Endothelial cell (in vitro differentiated cells): ENCODE measurements at places on chromosomes 5 and 9. TPM values are rescaled to one million over a fixed set of nuclear protein-coding genes. Genes with fewer than 3 reads are reported as not detected.
A peak's percentile ranks its signal among the peaks of the same experiment; 100 is the strongest.

Gene PITX1
- 0.87 TPM for total RNA-seq

Gene FGF18
- total RNA-seq, result 0.13 TPM

Gene ACTBL2
- total RNA-seq, result not detected

Gene CMBL
- 13.1 TPM for total RNA-seq

Gene SOX30
- total RNA-seq, result 0.15 TPM

Gene SLC6A3
- total RNA-seq, result 0.10 TPM

Gene CTSV
- 20.4 TPM for total RNA-seq

Gene IFNA21
- not detected for total RNA-seq

DNA sequence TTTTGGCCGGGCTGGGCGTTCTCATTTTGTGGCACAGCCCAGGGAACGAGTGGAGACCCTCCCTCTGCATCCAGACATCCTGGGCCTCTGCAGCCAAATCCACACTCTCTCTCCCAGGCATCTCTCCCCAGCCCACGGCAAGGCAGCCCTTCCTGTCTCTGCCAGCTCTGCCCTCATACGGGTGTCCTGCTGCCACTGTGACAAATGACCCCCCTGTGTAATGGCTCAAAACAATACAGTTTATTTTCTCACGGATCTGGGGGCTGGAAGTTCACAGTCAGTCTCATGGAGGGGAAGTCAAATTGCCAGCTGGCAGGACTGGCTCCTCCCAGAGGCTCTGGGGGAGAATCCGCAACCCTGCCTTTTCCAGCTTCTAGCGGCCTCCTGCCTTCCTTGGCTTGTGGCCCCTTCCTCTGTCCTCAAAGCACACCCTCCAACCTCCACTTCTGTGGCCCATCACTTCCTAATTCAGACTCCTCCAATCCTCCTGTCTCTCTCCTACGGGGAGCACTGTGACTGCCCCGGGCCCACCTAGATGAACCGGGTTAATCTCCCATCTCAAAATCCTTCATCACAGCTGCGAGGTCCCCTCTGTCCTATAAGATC lies 70.2 kb upstream of the COL5A1 start:
- no peak overlapping the region for H3K4me3 ChIP-seq
- H3K4me1 ChIP-seq, result no peaks in the 10 kb centered on the region
- peaks cover 7% of the 10 kb centered on the region for H3K36me3 ChIP-seq

- H3K27ac ChIP-seq, result no peak overlapping the region
- H3K27me3 ChIP-seq, result no peaks in the 10 kb centered on the region
- no peak overlapping the region for H3K4me3 ChIP-seq
Measured at GRCh38 chr5:67085616-67086015, 111.0 kb downstream of the CD180 start.

DNA sequence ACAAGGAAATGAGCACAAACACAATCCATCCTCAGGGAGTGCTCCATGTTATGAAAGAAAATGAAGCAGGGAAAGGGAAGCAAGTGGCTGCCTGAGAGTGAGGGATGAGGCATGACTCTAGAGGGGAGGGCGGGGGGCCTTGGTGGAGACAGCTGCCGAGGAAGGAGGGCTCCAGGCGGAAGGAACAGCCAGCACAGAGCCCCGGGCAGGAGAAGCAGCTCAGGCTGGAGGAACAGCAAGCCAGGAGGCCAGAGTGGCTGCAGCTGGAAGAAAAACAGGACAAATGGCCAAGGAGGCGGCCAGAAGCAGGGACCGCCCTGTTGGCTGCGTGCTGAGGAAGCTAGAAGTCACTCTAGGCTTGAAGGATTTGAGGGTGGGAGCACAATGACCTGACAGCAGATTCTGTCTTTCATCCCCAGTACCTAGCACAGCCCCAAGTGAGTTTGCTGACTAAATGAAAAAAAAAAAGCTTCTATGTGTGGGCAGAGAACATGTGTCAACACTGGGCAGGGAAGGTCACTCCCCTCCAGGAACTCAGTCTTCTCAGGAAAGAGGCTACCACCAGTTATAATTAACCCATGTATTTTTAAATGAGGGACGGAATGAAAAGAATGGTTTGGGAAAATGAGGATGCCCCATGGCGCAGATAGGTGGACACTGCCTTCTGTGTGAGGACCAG lies 142.8 kb downstream of the DCP2 start:
- no peak overlapping the region for H3K27ac ChIP-seq
- H3K27me3 ChIP-seq, result no peaks in the 10 kb centered on the region
- H3K4me1 ChIP-seq, result peaks cover 17% of the 10 kb centered on the region
- H3K36me3 ChIP-seq, result peaks cover 8% of the 10 kb centered on the region
- peak; percentile 15 for DNase-seq

DNA sequence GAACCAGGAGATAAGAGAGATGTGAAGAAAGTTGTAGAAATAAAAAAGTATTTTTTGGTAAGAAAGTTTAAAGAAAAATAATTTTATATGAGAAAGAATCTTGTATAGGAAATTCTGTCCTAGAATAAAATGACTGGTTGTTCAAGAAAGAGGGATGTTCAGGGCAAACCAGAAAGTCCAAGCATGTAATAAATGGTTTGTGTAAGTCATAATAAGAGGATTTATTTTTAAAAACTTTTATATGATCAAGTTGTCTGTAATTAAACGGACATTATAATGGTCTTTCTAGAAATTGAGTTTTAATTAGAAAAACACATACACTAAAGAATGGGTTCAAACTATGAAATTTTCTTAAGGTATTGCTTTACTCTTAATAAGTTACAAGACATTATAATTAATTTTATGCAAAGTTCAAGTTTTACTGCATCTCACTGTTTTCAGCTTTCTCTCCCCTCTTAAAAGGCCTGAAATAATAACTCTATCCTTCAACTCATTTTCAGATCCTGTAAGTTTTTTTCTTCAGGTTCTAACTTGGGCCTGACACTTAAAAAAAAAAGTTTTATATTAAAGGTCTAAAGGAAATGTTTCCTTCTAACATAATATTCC lies 56.1 kb upstream of the ZNF300 start:
- no peak overlapping the region for H3K27ac ChIP-seq
- no peaks in the 10 kb centered on the region for H3K4me1 ChIP-seq
- no peaks in the 10 kb centered on the region for H3K27me3 ChIP-seq
- no peak overlapping the region for H3K4me3 ChIP-seq
- peaks cover 22% of the 10 kb centered on the region for H3K36me3 ChIP-seq

- H3K27me3 ChIP-seq, result peaks cover 3% of the 10 kb centered on the region
- H3K4me1 ChIP-seq, result peaks cover 36% of the 10 kb centered on the region
- no peak overlapping the region for H3K27ac ChIP-seq
- H3K36me3 ChIP-seq, result peaks cover 8% of the 10 kb centered on the region
- no peak for DNase-seq
Measured at GRCh38 chr9:126330536-126330935, 3.9 kb downstream of the MVB12B start.

- H3K27me3 ChIP-seq, result peaks cover 36% of the 10 kb centered on the region
- H3K36me3 ChIP-seq, result peaks cover 7% of the 10 kb centered on the region
- no peak for DNase-seq
- H3K4me3 ChIP-seq, result peak within 1 kb of the TSS; percentile 51
- peak within 1 kb of the TSS; percentile 99 for H3K27ac ChIP-seq
Measured at GRCh38 chr9:35905912-35906679, at the start of gene HRCT1. TSS of gene HRCT1 (plus strand) at chr9:35906202. CDS start at chr9:35906288, 86 bp downstream.

- H3K4me1 ChIP-seq, result peaks cover 11% of the 10 kb centered on the region
- H3K27me3 ChIP-seq, result peaks cover 5% of the 10 kb centered on the region
- H3K27ac ChIP-seq, result peak overlapping the region; percentile 83
- DNase-seq, result no peak
Measured at GRCh38 chr5:96663608-96664007, 1.4 kb downstream of the CAST start.

DNA sequence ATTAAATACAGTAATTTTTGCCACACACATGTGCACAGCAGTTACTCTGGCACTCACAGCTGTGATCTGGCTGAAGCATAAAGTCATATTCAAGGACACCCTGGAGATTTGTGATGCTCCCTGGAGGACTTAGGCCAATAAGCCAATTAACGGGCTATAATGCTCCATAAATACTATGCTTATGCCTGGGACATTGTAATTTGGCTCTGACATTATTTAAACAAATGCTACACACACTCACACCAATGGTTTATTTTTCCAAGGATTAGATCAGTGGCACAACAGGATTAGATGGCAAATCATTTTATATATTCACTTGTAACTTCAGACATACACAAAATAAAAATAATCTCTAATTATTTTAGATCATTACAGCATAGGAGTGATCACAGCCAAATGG lies 111.2 kb downstream of the LMNB1 start:
- no peaks in the 10 kb centered on the region for H3K4me1 ChIP-seq
- no peak for DNase-seq
- no peak overlapping the region for H3K4me3 ChIP-seq
- peaks cover 8% of the 10 kb centered on the region for H3K27me3 ChIP-seq

DNA sequence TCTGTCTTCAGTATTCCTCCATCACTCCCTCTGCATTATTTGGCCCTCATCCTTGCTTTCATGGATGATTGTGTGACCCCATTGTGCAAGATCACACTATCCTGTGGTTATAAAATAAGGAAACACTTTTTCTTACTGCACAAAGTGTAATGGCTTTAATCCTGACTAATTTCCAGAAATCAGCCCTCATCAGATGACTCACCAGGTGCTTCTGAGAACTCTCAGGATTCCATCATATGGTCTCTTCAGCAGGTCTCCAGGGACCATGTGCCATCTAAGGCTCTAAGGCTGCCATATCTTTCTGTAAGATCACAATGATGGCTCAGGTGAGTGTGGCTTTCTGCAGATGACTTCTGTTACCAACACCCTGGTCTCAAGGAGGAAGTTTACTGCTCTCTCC lies 27.3 kb upstream of the FER start:
- H3K27me3 ChIP-seq, result no peaks in the 10 kb centered on the region
- H3K36me3 ChIP-seq, result no peaks in the 10 kb centered on the region
- DNase-seq, result no peak
- H3K4me1 ChIP-seq, result no peaks in the 10 kb centered on the region

- no peak overlapping the region for H3K4me3 ChIP-seq
- H3K27ac ChIP-seq, result no peak overlapping the region
- H3K4me1 ChIP-seq, result peaks cover 6% of the 10 kb centered on the region
- H3K27me3 ChIP-seq, result peaks cover 2% of the 10 kb centered on the region
- no peaks in the 10 kb centered on the region for H3K36me3 ChIP-seq
Measured at GRCh38 chr5:97838214-97838613, 655.2 kb upstream of the RIOK2 start.

GRCh38 chr5:61311836-61312808 lies 19.9 kb upstream of the ZSWIM6 start:
- H3K4me1 ChIP-seq, result peaks cover 7% of the 10 kb centered on the region
- H3K27me3 ChIP-seq, result peaks cover 2% of the 10 kb centered on the region
- H3K36me3 ChIP-seq, result no peaks in the 10 kb centered on the region
- H3K27ac ChIP-seq, result no peak overlapping the region
- DNase-seq, result no peak

DNA sequence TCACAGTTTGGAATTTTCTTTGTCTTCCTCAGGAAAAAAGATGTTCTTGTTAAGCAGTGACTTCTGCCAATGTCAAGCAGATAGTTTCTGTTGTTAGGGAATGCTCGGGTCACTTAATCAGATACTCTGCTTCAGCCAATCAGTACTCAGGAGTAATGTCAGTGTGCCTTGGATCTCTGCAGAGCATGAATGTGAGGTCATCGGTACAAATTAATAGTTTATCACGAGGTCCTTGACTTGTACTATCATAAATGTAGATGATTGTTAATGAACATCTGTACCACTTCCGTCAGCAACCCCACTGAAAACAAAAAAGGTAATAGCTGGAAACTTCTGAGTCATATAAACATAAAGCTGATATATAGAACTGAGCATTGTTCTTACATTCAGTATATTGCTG lies 73.6 kb downstream of the FBXL7 start:
- H3K27me3 ChIP-seq, result no peaks in the 10 kb centered on the region
- no peak for DNase-seq
- H3K4me1 ChIP-seq, result peaks cover 25% of the 10 kb centered on the region
- no peak overlapping the region for H3K27ac ChIP-seq
- H3K4me3 ChIP-seq, result no peak overlapping the region

GRCh38 chr9:121207371-121207940 lies 5.8 kb upstream of the RAB14 start:
- peaks cover under 1% of the 10 kb centered on the region for H3K4me1 ChIP-seq
- H3K27ac ChIP-seq, result no peak overlapping the region
